HS-27A (cell line): ENCODE measurements at places on chromosomes 1 and 21.

DNA sequence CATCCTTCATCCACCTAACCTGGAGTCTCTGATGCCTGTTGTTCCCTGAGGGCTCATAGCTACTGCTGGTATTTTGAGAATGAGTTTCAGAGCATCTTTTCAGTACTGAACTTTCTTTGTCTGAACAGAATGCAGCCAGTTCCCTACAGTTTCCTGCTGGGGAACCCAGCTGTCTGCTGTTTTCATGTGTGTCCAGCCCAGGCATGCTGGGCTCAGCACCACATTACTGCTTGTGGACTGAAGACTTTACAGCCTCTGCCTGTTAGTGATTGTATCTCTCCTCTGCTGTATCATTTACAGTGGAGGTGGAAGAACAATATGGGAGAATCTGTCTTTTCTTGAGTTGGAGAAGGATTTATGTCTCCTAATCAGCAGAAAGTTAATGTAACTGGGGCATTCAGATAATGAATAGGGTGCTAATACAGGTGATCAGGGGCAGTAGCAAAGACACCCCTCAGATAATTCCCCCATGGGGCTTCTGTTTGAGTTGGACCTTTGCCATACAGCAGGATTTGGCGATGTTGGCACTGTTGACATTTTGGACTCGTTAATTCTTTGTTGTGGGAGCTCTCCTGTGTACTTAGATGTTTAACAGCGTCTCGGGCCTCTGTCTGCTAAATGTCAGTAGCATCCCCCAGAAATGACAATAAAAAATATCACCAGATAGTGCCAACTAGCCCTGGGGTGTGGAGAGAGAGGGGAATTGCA lies 207.7 kb downstream of the HHAT start:
- DNase-seq, result no peak

GRCh38 chr1:114033216-114033706 lies 54.0 kb downstream of the OLFML3 start:
- no peak for DNase-seq

- DNase-seq, result peak; percentile 9
Measured at GRCh38 chr21:39715804-39716397, 29.1 kb upstream of the IGSF5 start.

DNA sequence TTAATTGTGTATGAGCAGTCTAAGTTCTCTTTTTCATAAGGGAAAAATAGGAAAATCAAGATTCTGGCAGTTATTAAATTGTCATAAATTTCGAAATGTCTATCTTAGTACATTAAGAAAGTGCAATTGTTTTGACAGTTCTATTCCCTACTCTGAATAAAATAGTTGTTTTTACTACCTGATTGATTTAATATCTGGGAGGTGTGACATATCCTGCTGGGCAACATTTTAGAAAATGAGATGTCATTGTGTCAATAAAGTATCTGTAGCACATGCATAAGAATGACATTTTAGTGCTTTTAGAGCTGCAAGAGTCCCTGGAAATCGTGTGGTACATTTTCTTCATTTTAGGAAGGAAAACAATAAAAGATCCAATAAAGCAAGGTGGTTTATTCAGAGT lies 139.2 kb upstream of the COL11A1 start:
- DNase-seq, result no peak

DNA sequence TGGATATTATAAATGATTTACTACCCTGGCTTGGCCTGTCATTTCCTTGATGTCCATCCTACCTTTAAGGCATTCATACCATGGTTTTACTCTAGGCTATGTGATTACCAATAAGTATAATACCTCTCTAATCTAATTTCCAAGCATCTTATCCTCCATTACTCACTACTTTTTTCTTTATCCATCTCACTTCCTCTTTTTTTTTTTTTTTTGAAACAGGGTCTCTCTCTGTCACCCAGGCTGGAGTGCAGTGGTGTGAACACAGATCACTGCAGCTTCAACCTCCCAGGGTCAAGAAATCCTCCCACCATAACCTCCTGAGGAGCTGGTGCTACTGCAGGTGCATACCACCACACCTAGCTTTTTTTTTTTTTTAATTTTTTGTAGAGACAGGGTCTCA lies 39.9 kb downstream of the INKA2 start:
- no peak for DNase-seq

DNA sequence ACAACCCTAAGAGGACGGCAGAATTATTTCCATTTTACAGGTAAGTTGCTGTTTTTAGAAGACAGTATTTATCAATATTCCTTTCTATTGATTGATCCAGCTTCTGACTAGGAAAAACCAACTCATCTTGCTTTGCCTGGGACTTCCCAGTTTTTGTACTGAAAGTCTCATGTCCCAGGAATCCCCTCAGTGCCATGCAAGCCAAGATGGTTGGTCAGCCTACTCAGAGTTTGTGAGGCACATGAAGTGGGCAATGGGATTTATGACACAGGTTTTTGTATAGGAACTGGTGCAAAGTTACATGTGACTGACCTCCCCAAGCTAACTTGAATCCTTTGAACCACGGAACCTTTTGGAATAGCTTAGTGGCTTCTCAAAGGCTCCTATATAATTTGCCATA lies 45.5 kb downstream of the GNG12 start:
- no peak for DNase-seq

- DNase-seq, result no peak
Measured at GRCh38 chr21:44952929-44953627, 13.2 kb downstream of the SLX9 start.

DNA sequence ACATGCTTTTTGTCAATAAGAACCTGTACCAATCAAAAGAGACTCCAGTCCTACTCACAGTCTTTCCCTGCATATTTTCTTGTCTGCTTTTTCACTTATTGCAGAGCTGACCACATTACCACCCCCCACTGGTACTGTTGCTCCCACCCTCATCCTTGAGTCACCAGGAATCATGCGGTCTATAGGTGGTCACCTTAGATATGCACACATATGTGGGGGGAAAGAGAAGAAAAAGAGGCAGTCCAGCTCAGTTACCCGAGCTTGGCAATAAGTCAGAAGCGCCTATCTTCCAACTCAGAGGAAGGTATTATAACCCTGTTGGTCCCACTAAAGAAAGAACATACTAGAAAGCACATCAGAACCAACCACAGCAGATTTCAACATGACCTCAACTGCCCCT lies 119.2 kb downstream of the SMYD2 start:
- no peak for DNase-seq

DNA sequence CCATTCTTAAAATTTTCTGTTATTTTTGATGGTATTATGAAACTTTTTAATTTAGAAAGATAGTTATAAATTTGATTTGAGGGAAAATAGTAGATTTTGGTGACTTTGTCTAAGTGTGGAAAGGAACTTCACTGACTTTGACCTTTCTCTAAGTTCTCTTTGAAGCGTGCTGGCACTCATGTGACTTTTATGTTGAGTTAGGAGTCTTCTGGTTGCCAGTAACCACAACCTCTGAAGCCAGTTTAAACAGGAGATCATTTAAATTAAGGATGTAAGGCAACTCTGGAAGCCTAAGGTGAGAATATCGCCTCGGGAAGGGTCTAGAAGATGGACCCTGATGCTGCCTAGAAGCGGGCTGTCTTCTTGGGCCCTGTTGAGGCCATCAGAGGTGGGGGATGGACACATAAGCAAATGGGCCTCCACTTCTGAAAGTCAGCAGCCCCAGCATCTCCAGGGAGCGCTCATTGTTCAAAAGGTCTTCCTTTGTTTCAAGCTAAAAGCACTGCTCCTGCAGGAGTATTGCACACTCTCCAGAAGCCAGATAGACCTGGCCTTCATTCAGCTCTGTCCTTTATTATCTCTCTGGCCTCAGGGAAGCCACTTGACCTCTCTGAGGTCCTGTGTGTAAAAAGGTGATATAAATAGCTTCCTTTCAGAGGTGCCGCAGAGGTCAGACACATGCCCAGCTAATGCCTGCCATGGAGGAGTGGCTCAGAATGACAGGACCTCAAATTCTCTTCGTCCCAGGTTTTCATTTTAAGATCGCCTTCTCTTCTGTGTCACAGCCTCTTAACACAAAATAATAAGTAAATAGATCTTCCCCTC lies 5.1 kb upstream of the RCAN1 start:
- DNase-seq, result no peak

DNA sequence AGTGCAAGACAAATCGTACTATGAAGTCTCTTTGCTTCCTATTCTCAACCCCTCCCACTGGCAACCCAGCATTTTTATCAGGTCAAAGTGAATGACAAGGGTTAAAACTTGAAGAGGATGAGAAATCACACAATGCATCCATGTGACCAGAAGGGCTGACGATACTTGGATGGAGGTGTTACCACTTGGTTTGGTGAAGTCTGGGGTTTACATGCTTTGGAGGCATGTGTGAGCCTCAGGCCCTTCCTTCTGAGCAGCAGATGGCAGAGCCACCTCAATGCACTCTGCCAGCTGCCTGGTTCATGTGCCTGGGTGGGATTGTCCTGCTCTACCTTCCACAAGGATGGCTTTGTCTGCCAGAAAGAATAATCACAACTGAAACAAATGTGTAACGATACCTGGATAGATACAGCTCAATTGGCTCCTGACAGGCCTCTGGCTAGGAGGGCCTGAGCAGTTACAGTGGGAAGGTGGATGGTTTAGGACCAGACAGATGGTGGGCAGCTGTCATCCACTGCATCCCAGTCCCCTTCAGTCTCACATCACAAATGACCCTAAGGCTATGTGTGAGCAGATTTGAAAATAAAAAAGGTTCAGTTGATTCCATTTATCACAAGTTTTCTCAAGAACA lies 51.5 kb upstream of the CNIH3 start:
- no peak for DNase-seq

DNA sequence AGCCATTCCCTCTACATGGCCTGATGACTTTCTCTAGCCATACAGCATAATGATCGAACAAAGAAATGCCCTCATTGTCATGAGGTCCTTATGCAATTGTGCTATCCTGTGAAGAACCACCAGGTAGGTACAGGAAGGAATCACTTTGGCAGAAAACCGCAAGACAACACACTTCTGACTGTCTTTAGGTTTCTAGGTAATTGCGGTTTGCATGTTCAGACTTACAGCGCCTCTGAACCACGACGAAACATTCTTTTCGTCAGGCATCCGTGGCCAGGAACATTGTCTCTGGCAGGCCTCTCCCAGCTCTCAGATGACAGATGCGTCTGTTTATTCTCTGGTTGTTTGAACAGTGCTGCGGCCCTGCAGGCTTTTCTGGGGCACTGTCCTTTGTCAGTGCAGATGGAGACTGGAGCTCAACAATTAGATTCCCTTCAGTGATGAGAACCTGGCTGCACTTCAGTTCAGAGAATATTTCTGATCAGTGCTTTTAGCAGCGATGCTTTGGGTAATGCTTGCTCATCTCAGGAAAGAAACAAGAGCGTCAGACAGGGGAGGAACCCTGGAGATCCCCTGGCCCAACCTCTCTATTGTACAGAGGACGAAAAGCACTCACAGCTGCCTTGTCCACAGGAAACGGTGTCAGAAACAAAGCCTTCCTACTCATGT lies 63.4 kb downstream of the B3GALT5 start:
- DNase-seq, result no peak

GRCh38 chr1:42846257-42847110 lies at the start of gene ZNF691:
ZNF691 (plus strand) TSS chr1:42846613; CDS start chr1:42849659, 3,046 bp downstream.
- peak; percentile 96 for DNase-seq
